ENCODE measurements at places on chromosomes 2 and 18.

- DNase-seq: no peak
These were observed 202.1 kb upstream of the HS6ST1 start for GRCh38 chr2:128520791-128521190.

DNA sequence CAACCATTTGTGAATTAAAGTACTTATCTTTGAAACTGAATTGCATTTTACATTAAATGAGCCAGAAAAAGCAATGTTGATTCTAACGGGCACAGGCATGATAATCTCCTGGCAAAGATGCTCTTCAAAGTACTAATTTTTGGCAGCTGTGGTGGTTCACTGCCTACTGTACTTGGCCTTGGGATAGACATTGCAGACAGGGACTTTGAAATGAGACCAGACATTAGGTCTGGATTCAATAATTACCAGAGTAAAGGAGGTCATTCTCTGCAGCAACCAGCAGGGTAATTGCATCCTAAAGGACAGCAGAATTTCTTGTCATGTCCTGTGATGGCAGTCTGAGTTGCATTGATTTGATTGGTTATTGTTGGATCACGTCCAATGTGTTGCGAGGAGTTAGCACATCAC lies 986.5 kb downstream of the TDRD15 start:
- no peak for DNase-seq

DNA sequence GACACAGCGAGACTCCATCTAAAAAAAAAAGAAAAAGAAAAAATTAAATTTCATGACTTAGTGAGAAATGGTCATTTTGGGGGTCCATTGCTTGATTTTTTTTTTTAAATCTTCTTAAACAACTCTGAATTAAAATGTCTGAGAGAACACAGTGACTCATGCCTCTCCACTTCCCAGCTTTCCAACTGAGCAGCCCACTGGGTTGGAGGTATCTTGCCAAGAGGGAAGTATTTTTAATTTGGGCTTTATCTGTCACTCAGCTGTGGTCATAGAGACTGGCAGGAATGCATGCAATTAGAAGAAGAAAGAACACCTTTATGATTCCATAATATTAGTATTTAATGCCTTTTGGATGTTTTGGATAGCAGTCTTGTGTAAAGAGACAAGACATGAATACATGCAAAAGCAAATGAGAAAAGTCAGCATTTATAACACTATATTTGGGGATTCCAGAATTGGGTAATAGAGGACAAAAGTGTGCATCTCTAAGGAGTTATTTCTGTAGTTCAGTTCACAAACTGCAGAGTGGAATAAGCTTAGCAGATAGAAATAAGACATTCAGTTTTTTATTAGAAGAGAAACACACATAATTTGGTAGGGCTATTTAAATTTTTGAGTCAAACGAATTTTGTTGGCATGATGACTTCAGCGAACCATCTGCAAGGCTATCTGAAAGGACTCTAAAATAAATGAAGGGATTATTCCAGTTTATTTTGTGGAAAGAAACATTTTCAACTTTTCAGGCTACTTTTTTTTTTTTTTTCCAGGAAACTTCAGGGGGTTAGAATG lies 254.8 kb downstream of the TGIF1 start:
- no peak for DNase-seq

GRCh38 chr18:32287249-32287648 lies 97.4 kb downstream of the MEP1B start:
- DNase-seq: no peak

GRCh38 chr2:107810734-107811133 lies 16.0 kb upstream of the RGPD4 start:
- no peak for DNase-seq

GRCh38 chr2:6916736-6917070 lies 509 bp upstream of the RNF144A start:
- DNase-seq: no peak

DNA sequence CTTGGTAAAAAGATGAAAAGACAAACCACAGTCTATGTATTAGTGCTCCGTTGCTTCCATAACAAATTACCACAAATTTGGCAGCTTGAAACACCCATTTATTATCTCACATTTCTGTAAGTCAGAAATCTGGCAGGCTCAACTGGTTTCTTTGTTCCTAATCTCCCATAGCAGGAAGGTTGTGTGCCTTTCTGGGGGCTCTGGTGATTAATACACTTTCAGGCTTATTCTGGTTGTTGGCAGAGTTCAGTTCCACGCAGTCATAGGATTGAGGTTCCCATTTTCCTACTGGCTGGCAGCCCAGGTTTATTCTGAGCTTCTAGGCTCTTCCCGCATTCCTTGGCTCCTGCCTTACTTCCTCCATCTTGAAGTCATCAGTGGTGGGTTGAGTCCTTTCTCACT lies 189.3 kb downstream of the ANAPC1 start:
- DNase-seq: no peak

- DNase-seq: no peak
These were observed 84.3 kb upstream of the LTBP1 start for GRCh38 chr2:32862269-32863055.

- DNase-seq: no peak
These were observed 316.5 kb downstream of the EN1 start for GRCh38 chr2:118530976-118531375.

DNA sequence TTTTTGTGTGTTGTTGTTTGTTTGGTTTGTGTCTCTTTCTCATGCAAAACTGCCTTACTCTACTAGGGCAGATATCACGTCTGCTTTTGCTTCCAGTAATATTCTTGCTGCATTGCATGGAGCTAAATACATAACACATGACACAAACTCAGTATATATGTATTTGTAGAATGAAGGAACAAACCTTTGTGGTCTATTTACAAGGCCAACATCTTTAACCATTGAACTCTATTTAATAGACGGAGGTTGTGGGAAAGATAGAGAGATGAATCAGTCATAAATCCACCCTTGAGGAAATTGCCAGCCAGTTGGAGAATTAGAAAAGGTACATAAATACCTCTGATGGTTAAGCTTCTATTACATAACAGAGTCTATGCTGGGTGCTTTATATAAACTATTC lies 26.0 kb upstream of the IL1RL1 start:
- DNase-seq: no peak

DNA sequence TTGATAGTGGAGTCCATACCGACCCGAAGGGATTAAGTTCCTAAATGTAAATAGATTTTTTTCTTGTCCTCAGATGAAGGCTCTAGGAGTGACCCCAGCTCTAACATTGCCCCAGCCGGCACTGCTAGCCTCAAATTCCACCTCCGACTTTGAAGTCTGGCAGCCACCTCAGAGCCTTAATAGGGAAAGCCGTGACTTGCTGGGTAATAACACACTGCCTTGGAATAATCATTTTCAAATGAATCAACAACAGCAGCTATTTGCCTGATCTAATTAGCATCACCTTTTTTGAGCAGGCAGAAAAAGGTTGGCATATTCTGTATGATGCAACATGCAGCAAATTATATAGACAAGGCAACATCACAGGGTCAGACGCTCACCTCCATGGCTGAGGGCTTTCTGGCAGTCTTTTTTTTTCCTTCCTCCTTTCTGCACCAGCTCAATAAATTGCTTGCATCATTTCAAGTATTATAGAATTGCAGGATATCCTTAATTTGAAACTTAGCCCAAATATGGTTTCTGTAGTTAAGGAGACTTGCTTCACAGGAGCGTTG lies 276.5 kb upstream of the ATP5MC3 start:
- DNase-seq: no peak

- DNase-seq: no peak
These were observed 1.1 kb upstream of the FZD5 start for GRCh38 chr2:207770602-207771404.

Measured in cortex of kidney (tissue), 1 donor.